NK-92 treated with Interleukin-12 subunit alpha and Interleukin-12 subunit beta, amount 100 ng/mL, for 24 hours (cell line): ENCODE measurements at places on chromosomes 3 and 15.

DNA sequence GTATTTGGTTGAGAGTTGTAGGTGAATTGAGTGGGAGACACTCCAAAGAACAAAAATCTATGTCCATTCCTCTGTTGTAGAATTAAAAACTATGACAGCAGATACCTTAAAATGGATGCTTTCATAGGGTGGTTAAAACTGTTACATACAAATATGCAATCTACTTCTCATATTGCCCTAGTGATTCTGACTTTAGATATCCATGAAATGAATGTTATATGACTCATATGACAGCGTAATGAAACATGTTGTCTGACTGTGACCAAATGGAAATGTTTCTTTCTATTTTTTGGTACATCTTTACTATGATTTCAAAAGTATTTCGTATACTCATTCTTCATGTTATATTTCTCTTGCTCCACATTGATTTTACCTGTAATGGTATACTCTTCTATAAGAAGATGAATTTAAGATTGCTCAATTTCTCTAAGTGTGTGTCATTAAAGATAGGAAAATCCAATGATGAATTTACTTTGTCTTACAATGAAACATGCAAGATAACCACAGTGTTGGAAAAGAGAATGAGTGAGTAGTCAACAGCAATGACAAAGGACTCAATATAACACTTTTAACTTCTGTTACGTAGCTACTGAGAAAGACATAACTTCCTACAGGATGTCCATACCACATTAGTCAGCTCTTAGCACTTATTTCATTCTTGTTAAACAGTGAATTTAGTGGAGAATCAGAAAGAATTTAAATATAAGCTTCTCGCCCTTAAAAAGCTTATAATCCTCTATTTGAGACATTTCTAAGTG lies 79.3 kb upstream of the LSAMP start:
- no peak for DNase-seq

GRCh38 chr3:77190374-77190773 lies 150.5 kb downstream of the ROBO2 start:
- no peak for DNase-seq

DNA sequence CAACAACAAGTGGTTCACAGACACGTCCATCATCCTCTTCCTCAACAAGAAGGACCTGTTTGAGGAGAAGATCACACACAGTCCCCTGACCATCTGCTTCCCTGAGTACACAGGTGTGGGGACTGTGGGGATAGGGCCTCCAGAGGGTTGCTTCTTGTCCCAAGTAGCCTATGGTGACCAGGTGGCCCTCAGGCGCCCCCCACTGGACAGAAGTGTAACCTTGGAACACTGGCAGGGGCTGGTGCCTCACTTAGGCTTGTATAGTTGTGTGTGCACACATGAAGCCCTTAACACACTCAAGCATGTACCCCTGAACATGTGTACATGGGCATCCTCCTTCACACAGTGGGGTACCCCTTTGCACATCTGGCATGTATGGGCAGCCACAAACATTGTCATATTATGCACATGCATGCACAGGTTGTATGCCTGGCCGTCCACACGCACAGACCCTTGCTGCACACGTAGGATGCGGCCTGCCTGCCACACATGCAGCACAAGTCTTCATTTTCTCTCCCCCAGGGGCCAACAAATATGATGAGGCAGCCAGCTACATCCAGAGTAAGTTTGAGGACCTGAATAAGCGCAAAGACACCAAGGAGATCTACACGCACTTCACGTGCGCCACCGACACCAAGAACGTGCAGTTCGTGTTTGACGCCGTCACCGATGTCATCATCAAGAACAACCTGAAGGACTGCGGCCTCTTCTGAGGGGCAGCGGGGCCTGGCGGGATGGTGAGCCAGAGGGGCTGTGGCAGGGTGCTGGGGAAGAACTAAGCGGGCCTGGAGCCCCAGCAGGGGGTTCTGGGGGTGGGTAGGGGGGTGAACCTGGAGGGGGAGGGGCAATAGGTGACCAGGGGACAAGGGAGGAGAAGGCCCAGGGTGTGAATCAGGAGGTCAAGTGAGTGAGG lies 11.7 kb upstream of the SEMA3B start:
- no peak for DNase-seq

GRCh38 chr3:169104972-169105371 lies 558.5 kb downstream of the MECOM start:
- DNase-seq: no peak

GRCh38 chr3:73291541-73291940 lies 230.1 kb downstream of the EBLN2 start:
- no peak for DNase-seq

- DNase-seq: no peak
Observed at GRCh38 chr3:74883690-74884089, 269.2 kb upstream of the CNTN3 start.

DNA sequence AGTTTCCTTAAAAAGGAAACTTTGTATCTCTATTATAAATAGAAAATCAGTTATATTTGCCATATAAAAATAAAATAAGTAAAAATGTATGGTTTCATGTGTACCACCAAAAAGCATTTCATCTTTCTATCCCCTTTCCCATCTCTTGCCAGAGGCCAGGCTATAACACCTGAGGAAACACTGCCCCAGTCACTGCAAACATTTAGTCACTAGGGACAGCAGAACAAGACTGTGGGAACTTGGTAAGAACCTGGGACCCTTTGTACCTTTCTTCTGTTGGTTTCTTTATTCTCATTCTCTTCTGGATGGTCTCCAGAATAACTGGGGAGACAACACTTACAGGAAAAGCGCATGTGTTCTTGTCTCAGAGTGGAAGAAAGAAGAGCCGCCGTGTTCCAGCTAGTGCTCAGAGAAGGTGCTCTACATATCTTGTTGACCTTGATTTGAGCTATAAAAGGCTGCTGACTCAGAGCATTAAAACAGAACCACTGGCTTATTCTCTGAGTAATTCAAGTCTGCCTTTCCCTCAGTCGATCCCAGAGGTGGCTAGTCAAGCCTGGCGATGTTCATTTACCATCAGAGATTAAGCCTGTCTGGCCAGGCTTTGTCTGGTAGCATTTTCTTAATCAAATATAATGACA lies 361.6 kb downstream of the RBMS3 start:
- no peak for DNase-seq

- peak; percentile 22 for DNase-seq
Observed at GRCh38 chr3:57100046-57100695, 39.7 kb downstream of the SPATA12 start.

GRCh38 chr3:43477600-43477999 lies 144.2 kb downstream of the ANO10 start:
- DNase-seq: no peak

DNA sequence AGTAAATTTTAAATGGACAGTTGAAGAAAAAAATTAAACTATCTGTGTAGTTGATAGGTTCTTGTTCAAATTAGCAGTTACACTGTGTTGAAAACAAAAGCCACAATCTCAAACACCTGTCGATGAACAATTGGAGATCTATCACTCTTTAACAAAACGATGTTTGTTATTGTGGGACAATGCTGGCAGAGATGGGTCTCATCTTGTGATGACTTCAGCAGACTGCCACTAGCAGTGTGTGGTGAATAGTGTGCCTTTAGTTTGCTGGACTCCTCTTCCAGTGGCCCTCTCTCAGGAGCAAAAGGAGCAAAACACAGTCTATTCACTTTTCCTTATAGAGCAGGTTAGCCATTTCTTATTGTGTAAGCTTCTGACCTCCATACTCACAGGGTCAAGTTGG lies 14.7 kb upstream of the TRIM59 start:
- DNase-seq: no peak

DNA sequence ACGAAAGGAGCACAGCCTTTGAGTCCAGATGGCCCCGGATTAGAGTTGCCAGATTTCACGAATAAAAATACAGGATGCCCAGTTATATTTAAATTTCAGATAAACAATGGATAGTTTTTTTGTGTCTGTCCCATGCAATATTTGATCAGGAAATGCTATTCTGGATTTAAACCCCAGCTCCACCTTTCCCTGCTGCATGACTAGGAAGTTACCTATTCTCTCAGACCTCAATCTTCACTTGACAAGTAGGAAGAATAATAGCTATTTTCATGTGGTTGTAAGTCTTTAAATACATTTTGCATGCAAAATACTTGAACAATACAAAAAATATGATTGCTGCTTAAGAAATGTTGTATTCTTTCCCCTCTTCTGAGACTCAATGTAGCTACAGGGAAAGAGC lies 125.3 kb upstream of the P2RY1 start:
- DNase-seq: no peak

GRCh38 chr3:37611771-37612170 lies 249.9 kb upstream of the CTDSPL start:
- DNase-seq: no peak

DNA sequence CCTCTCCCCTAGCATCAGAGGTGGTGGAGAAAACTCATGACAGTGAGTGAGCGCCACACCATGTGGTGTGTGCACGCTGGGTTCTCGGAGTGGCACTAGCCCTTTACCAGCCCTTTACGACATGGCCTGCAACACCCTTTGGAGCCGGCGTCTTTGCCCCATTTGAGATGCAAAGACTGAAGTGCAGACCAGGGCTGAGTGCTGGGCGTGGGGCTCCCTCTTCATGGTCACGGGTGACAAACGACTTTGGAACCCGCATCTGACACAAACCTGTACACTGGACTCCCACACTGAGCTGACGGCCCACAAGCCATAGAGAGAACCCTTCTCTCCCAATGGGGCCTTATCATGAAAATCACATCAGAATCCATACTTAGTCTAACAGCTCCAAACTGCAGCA lies 76.8 kb upstream of the ALDH1L1 start:
- DNase-seq: no peak

- DNase-seq: no peak
Observed at GRCh38 chr3:157463816-157464215, 27.2 kb downstream of the PTX3 start.

- DNase-seq: no peak
Observed at GRCh38 chr3:123084192-123084591, 17.4 kb downstream of the PDIA5 start.

GRCh38 chr3:148681080-148681479 lies 16.6 kb upstream of the AGTR1 start:
- no peak for DNase-seq

DNA sequence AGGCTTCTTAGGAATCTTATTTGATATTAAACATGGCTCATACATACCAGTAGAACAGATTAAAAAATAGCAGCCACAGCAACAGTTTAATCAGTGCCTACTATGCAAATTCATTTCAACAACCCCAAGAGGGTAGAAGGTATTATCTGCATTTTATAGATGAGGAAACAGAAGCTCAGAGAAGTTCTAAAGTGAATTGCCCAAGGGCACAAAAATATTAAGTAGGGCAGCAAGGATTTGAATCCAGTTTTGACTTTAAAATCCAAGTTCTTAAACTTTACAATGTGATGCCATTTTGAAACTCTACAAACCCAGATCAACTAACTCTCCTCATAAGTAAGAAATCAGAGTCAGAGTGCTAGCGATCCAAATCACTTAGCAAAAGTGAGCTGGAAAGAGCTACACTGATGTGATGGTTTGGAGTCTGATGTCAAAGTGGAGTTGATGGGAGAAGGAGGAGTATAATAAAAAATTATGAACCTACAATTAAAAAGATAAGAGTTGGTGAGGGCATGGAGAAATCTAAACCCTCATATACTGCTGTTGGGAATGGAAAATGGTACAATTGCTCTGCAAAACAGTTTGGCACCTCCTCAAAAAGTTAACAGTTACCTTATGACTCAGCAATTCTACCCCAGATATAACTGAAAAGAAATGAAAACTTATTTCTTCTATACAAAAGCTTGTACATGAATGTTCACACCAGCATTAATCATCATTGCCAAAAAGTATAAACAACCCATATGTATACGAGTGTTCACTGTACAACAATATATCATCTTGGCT lies 51.0 kb upstream of the PLXND1 start:
- no peak for DNase-seq

DNA sequence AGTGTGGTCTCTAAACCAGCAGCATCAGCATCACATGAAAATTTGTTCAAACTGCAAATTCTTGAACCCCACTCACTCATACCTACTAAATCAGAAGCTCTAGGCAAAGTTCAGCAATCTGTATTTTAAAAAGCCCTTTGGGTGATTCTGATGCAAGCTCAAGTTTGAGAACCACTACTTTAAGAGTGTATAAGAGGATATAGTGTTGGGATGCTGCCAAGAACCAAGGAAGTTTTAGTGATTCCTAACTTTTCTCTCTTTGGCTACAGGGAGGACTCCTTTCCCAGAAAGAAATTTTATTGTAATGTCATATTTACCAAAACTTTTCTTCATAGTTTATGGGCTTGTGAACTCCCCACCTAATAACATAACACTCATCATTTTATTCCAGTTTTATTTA lies 422.2 kb downstream of the TBC1D5 start:
- DNase-seq: no peak

- DNase-seq: no peak
Observed at GRCh38 chr3:1346386-1346785, 253.6 kb downstream of the CNTN6 start.

DNA sequence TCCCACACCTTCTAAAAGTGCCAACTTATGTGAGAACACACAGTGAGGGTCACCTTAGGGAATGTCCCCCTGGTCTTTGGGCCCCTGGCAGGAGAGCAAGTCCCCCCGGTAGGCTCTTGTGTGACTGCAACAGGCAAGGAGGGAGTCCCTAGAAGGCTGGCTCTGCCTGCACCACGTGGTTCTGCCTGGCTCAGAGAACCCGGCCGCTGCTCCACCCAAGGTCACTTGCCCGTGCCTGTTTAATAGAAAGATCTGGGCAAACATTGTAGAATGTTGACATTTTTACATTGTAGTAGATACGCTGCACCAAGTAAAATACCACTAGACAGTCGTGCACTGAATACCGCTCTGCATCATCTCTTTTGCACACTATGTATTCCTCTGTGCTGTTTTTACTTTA lies 21.9 kb downstream of the GABRA5 start:
- no peak for DNase-seq

GRCh38 chr3:86208772-86209171 lies 782.2 kb downstream of the VGLL3 start:
- no peak for DNase-seq

- DNase-seq: no peak
Observed at GRCh38 chr3:129161860-129162271, 1.0 kb upstream of the ISY1 start.

DNA sequence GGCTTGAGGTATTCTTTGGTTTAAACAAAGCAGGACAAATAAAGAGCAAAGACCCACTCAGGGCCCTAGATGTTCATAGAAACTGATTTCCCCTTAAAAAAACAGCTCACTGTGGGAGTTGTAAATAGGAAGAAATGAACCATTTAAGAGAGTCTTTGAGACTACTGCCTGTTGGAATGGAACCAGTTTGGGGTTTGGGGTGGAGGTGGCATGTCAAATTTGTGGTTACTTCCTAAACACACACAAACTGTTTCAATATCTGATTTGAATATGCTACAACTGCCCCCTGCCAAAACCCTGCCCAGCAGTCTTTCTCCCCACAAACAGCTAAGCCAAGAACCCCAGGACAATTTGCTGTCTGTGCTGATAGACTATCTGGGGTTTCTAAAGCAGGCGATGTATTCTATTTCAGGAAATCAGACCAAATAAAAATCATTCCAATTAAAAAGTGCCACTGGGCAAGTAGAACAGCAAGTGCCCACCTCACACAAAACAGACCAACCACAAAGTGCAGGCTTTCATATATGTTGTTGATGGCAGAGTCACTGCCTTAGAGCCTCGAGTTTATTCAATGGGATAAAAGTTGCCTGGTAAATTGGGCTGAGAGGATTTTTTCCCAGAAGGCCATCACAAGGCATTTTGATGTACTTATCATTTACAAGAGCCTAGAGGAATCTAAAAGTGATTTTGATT lies 293.9 kb upstream of the PROK2 start:
- no peak for DNase-seq
